NCI-H345 (cell line): ENCODE measurements at places on chromosomes 2 and 18.

- no peak for DNase-seq
Observed at GRCh38 chr2:84389794-84390193, 69.3 kb downstream of the SUCLG1 start.

DNA sequence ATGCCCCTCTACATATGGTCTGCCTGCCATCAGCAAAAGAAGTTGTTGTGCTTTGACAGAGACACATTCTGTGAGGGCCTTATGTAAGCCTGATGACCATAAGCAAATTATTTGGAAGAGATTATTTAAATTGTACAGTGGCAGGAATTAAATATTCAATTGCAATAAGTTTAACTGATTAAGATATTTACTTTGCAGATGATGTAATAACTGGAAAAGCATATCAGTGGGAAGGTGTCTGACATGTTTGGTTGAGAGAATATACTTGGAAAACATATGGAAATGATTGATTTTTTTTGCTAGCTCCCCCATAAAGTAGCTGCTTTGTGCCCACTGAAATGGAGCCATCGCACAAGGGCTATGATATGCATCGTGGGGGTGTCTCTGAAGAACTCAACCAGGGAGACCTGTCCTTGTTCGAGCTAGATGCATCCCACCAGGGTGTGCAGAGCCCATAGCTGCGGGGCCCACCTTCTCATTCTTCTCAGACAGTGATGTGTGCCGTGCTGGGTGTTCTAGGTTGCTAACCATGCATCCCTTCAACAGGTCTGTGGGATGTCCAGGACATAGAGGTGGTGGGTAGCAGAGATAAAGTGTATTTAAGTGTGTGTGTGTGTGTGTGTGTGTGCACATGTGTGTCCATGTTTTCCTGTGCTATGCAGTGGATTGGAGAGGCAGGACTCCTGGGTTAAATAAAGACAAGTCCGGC lies 90.4 kb upstream of the PARD3B start:
- no peak for DNase-seq

- no peak for DNase-seq
Observed at GRCh38 chr18:60675126-60675525, 302.6 kb upstream of the MC4R start.

DNA sequence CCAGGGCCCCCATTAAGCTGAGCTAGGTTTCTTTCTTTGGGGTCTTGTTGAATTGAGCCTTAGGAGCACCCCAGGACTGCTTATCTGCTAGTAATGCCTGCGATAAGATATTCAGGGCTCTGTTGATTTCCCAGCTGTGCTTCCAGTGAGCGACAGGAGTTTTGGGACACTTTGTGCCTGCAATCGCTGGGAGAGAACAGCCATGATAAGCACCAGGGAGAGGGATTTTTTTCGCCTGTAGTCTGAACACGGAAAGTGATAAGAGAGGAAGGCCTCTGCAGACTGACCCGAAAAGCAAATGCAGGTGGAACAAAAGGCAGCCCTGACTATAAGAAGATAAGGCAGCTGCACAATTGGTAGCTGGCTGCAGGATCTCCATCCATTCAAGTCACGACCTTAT lies 244.3 kb downstream of the CNTNAP5 start:
- no peak for DNase-seq

DNA sequence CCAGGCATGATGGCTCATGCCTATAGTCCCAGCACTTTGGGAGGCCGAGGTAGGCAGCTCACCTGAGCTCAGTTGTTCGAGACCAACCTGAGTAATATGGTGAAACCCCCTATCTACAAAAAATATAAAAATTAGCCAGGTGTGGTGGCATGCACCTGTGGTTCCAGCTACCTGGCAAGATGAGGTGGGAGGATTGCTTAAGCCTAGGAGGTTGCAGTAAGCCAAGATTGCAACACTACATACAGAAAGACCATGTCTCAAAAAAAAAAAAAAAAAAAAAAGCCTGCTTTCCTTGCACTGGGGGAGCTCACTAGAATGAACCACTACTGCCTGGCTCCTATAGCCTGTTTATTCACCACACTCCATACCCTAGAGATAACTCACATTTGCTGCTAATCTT lies 7.4 kb upstream of the MAT2A start:
- DNase-seq: no peak

- no peak for DNase-seq
Observed at GRCh38 chr2:21356086-21356856, 232.5 kb downstream of the TDRD15 start.

GRCh38 chr2:192208848-192209247 lies 14.1 kb upstream of the TMEFF2 start:
- no peak for DNase-seq

- no peak for DNase-seq
Observed at GRCh38 chr2:85727798-85728197, 26.0 kb upstream of the ATOH8 start.
